ENCODE measurements at places on chromosomes 3 and 15.
A peak's percentile ranks its signal among the peaks of the same experiment; 100 is the strongest.

DNA sequence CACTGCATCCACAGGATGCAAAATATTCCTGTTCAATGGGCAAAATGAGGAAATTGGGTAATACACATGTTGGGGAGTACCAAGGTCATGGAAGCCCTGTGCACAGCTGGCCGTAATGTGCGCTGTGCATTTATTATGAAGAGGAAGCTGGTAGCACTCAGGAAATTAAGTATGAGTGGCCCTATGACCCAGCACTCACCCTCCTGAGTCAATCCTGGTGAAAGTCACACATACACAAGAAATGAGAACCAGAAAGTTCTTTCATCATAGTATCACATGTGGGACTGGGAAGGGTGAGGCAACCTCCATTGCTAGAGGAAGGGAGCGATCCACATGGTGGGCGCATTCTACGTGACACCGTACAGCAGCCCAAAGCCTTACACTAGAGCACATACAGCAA, 11.4 kb upstream of the PRR20G start:
- no peak for DNase-seq
- H3K27me3 ChIP-seq: no peaks in the 10 kb centered on the region
- no peak overlapping the region for H3K27ac ChIP-seq
- no peaks in the 10 kb centered on the region for H3K4me1 ChIP-seq

- no peak overlapping the region for H3K27ac ChIP-seq
- H3K4me1 ChIP-seq: no peaks in the 10 kb centered on the region
- H3K36me3 ChIP-seq: no peaks in the 10 kb centered on the region
- H3K27me3 ChIP-seq: no peaks in the 10 kb centered on the region
- DNase-seq: no peak
These were observed 12.2 kb upstream of the SNRPA1 start for GRCh38 chr15:101307048-101307896.

GRCh38 chr3:176526225-176526624, 671.1 kb downstream of the TBL1XR1 start:
- no peaks in the 10 kb centered on the region for H3K27me3 ChIP-seq
- no peaks in the 10 kb centered on the region for H3K4me1 ChIP-seq
- H3K4me3 ChIP-seq: no peak overlapping the region
- H3K36me3 ChIP-seq: no peaks in the 10 kb centered on the region
- H3K27ac ChIP-seq: no peak overlapping the region

DNA sequence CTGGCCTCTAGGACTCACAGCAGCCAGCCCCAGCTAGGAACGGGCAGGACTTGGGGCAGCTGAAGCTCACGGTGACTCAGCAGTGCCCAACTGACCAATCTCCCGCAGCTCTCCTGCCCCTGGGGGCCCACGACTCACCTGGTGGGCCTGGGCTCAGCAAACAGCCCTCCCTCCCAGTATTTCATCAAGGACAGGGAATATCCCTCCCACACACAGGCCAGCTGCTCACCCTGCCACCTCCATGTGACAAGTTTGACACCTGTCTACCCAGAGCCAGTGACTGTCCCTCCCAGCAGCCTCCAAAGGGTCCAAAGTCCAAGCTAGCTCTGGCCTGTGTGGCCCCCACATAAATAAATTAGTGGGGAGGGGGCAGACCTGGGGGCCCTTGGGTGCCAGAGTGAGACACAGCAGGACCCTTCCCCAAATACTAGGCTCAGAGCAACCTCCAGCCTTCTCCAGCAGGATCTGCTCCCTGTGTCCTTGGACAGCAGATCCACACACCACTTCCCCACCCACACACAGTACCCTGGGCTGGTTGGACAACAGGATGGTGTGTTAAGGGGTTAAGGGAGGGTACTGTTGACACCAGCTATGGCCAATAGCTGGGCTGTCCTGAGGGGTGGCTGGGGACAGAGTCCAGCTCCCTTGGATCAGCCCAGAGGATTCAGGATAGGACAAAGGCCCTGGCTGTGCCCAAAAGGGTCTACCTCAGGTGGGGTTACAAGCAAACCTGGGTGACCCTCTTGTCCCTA, 4.3 kb downstream of the GNAT1 start:
- H3K27ac ChIP-seq: no peak overlapping the region
- H3K4me3 ChIP-seq: no peak overlapping the region
- H3K36me3 ChIP-seq: no peaks in the 10 kb centered on the region
- peaks cover 22% of the 10 kb centered on the region for H3K27me3 ChIP-seq
- no peak for DNase-seq

- H3K4me3 ChIP-seq: no peak overlapping the region
- DNase-seq: no peak
- peaks cover 5% of the 10 kb centered on the region for H3K4me1 ChIP-seq
- no peak overlapping the region for H3K27ac ChIP-seq
- peaks cover 22% of the 10 kb centered on the region for H3K27me3 ChIP-seq
These were observed 543 bp upstream of the REC114 start for GRCh38 chr15:73442421-73442820.

- H3K27me3 ChIP-seq: no peaks in the 10 kb centered on the region
- no peaks in the 10 kb centered on the region for H3K36me3 ChIP-seq
- no peak for DNase-seq
- no peak overlapping the region for H3K4me3 ChIP-seq
- H3K27ac ChIP-seq: no peak overlapping the region
- no peaks in the 10 kb centered on the region for H3K4me1 ChIP-seq
These were observed 500.1 kb upstream of the CFAP20DC start for GRCh38 chr3:59549962-59550361.

GRCh38 chr3:18124501-18124900, 300.6 kb downstream of the SATB1 start:
- no peak overlapping the region for H3K27ac ChIP-seq
- no peak overlapping the region for H3K4me3 ChIP-seq
- H3K27me3 ChIP-seq: no peaks in the 10 kb centered on the region
- no peaks in the 10 kb centered on the region for H3K4me1 ChIP-seq

DNA sequence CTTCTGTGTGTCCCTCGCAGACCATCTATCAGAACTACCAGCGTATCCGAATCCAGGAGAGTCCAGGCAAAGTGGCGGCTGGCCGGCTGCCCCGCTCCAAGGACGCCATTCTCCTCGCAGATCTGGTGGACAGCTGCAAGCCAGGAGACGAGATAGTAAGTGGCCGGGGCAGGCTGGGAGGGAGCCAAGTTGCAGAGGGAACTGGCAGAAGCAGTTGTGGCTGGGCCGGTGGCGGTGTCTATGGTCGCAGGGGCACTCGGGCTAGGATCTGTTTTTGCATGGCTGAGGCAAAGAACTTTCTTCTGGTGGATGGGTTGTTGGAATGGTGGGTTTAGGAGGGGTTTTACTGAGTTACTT, 10.1 kb downstream of the MCM2 start:
- DNase-seq: no peak
- H3K4me1 ChIP-seq: peaks cover 18% of the 10 kb centered on the region
- H3K27me3 ChIP-seq: no peaks in the 10 kb centered on the region
- H3K4me3 ChIP-seq: no peak overlapping the region
- peaks cover 73% of the 10 kb centered on the region for H3K36me3 ChIP-seq
- no peak overlapping the region for H3K27ac ChIP-seq

DNA sequence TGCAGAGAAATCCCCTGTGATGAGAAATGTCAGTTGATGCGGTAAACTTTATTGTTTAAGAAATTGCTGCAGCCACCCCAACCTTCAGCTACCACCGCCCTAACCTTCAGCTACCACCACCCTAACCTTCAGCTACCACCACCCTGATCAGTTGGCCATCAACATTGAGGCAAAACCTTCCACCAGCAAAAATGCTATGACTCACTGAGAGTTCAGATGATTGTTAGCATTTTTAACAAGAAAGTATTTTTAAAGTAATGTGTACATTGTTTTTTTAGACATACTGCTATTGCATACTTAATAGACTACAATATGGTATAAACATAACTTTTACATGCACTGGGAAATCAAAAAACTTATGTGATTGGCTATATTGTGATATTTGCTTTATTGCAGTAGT, 30.0 kb downstream of the U2SURP start:
- DNase-seq: no peak
- H3K36me3 ChIP-seq: peaks cover 50% of the 10 kb centered on the region
- no peak overlapping the region for H3K4me3 ChIP-seq
- no peak overlapping the region for H3K27ac ChIP-seq
- peaks cover 8% of the 10 kb centered on the region for H3K4me1 ChIP-seq

DNA sequence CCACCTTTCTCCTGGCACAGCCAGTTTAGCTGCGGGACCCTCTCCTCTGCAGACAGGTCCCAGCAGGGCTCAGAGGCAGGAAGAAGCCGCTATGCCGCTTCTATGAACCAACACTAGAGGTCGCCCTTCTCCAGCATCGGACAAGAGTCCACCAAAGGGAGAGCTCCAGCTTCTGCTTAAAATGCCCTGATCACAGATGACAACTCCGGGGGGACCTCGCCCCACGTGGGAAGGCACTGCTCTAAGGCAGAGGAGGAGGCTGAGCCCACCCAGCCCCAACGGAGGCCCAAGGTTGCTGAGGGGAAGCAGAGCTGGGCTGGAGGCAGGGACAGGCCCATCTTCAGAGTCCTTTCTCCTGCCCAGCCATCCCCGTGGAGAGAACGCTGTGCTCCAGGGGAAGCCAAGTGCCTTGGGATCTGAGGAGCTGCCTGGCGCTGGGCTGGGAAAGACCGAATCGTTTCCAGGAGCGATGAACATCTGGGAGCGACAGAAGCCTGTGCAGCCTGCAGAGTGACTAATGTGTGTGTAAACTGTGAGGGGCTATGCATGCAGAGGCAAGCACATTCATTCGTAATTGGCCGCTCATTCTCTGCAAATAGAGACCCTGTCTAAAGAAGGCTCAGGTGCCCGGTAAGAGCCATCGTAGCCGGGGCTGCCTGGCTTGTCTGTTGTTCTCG, 43.5 kb upstream of the BDH1 start:
- H3K36me3 ChIP-seq: peaks cover 6% of the 10 kb centered on the region
- H3K27me3 ChIP-seq: no peaks in the 10 kb centered on the region
- DNase-seq: peak; percentile 69
- H3K4me3 ChIP-seq: no peak overlapping the region
- peaks cover 12% of the 10 kb centered on the region for H3K4me1 ChIP-seq
- H3K27ac ChIP-seq: no peak overlapping the region

DNA sequence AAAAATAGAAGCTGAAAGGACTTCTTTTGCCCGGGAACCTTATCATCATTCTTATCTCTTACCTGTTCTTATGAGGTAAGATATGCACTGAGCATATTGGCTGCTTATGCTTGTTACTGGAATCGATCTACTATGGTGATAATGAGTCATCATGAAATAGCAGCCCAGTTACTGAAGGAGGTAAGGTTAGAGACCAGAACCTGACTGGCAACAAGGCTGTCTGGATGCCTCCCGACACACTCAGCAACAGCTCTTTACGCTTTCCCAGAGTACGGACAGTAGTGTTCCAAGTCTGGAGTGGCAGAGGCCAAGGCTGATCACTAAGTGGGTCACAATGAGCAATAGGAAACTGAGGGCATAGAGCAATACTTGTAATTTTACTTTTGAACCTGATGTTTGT, 314.1 kb downstream of the NLGN1 start:
- H3K27ac ChIP-seq: no peak overlapping the region
- H3K4me3 ChIP-seq: no peak overlapping the region
- no peaks in the 10 kb centered on the region for H3K36me3 ChIP-seq
- H3K4me1 ChIP-seq: no peaks in the 10 kb centered on the region
- H3K27me3 ChIP-seq: no peaks in the 10 kb centered on the region

All from T-helper 2 cell treated with Interferon-gamma antibody and Interleukin-4, amounts not matched to agents 5 μg/mL and 100 μg/mL, for 36 hours (primary cell).